Activated CD4-positive, alpha-beta memory T cell treated with anti-CD3 and anti-CD28 coated beads, Interleukin-2, amount 10 ng/mL, durations not matched to agents 7 days and 5 days (primary cell): ENCODE measurements at places on chromosomes 11 and 22. TPM values are rescaled to one million over a fixed set of nuclear protein-coding genes. Genes with fewer than 3 reads are reported as not detected.

DNA sequence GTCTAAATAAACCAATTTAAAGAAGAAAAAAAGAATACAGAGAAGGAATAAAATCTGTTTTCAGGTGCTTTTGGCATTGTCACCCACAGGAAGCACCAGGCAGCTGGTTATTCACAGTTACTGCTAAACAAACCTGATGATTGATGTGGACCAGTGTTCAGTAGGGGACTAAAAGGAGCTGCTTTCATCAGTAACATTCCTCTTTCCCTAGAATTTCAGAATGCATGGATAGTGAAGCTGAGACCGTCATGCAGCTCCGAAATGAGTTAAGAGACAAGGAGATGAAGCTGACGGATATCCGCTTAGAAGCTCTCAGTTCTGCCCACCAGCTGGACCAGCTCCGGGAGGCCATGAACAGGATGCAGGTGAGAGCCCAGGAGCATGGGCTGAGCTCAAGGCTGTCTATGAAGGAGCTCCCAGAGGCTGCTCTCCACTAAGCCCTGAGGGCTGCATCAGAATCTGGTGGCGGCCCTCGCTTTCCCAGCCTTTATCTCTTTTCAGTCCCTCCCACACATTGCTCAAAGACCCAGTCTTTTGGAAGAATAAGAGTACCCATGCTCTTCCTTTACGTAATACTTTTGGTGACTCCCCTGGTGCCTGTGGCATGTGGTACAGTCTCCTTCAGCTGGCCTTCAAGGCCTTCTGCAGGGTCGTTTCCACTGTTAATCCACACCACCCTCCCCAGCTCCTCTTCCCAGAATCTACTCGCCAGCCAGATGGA lies 69.5 kb downstream of the DBX1 start:
- H3K4me1 ChIP-seq: peaks cover 11% of the 10 kb centered on the region
- H3K27ac ChIP-seq: no peak overlapping the region
- H3K27me3 ChIP-seq: peaks cover 6% of the 10 kb centered on the region
- DNase-seq: no peak
- H3K4me3 ChIP-seq: no peak overlapping the region

DNA sequence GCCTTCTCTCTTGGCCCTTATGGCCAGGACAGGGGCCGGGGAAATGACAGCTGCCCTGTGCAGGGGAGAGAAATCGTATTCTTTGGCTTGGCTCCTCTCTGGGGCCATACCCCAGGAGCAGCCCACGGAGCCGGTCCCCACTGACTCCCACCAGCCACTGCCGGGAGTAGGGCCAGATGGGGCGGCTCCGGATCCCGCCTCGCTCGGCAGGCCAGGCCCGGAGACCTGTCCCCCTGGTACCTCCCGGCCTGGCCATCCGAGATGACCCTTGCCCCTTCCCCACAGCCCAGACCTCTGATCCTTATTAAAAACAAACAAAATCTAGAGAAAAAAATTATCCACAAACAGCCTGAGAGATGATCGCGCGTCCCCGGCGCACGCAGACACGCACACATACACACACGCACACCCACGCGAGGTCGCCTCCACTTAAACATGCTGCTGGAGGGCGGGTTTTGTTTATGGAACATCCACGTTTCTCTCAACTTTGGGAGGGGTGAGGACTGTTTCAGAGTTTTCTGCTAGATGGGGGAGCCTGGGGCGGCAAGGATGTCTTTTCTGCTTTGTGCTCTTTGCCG lies 59.1 kb downstream of the IGLL1 start:
- H3K4me3 ChIP-seq: peak overlapping the region; percentile 13
- H3K4me1 ChIP-seq: peaks cover 3% of the 10 kb centered on the region
- DNase-seq: no peak
- H3K27me3 ChIP-seq: peaks cover 21% of the 10 kb centered on the region
- no peak overlapping the region for H3K27ac ChIP-seq
- H3K36me3 ChIP-seq: no peaks in the 10 kb centered on the region

DNA sequence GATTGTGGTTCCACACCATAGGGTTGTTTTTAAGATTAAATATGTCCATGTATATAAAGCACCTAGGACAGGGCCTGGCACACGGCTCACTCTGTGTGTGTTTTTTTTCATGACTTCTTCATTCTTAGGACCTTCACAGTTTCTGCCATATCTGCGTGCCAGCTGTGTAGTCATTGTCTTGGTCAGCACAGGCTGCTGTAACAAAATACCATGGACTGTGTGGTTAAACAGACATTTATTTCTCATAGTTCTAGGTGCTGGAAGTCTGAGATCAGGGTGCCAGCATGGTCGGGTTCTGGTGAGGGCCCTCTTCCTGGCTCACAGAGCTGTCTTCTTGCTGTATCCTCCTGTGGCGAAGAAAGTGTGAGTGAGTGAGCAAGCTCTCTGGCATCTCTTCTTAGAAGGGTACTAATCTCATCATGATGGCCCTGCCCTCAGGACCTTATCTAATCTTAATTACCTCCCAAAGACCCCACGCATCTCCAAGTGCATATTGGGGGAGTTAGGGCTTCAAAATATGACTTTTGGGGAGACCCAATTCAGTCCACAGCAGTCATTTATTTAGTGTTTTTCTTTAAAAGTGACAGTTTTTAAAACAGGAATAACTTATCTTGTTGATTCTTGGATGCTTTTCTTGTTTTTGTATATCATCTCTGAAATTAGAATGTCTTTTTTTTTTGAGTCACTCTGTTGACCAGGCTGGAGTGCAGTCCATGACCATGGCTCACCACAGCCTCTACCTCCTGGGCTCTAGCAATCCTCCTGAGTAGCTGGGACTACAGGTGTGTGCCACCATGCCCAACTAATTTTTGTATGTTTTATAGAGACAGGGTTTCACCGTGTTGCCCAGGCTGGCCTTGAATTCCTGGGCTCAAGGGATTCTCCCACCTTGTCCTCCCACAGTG lies 70.9 kb downstream of the ZNRF3 start:
- H3K4me1 ChIP-seq: peaks cover 17% of the 10 kb centered on the region
- no peak for DNase-seq
- no peaks in the 10 kb centered on the region for H3K36me3 ChIP-seq

DNA sequence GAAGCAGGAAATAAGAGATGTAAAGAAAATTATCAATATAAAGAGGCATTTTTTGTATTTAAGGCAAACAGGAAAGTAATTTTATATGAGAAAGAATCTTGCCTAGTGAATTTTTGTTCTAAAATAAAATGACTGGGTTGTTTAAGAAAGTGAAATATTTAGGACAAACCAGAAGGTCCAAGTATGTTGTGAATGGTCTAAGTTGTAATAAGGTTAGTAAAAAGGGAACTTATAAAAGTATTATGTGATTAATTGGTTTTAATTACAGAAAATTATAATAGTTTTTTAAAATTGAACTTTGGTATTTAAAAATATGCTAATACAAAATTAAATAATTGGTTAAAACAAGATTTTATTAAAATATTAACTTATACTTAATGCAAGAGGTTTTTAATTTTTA lies 26.6 kb upstream of the EI24 start:
- H3K4me1 ChIP-seq: no peaks in the 10 kb centered on the region
- H3K27me3 ChIP-seq: peaks cover 3% of the 10 kb centered on the region
- DNase-seq: no peak
- peaks cover 5% of the 10 kb centered on the region for H3K36me3 ChIP-seq

GRCh38 chr11:133635244-133635739 lies 103.0 kb upstream of the OPCML start:
- H3K4me3 ChIP-seq: no peak overlapping the region
- no peaks in the 10 kb centered on the region for H3K27me3 ChIP-seq
- no peak for DNase-seq

DNA sequence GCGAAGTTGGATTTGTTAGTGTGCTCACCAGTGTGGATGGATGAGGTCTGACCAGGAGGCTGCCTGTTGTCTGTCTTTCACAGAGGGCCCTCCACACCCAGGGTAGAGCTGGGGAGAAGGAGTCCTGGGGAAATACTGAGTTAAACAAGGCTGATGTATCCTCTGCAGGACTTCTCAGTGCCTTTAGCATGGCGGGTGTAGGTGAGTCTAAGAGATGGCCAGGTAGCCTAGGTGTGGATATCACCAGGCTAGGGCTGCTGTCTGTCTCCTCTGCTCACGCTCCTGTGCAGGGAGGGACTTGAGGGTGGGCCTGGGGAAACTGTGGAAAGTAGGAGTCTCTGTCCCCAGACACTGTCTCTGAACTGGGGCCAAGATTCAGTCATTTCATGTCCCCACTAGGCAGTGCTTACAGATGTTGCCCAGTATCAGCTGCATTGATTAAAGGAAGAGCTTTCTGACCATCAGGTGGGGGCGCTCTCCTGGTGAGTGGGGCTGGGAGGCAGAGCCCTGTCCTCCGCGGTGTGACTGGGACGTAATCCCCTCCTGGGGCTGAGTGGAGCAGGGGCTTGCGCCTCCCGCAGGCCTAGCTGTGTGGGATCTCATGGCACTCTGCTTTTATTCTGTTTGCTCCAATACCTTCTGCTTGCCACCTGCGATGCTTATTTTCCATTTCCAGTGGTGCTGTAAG lies 35.5 kb upstream of the CCDC188 start:
- H3K27ac ChIP-seq: no peak overlapping the region
- H3K4me1 ChIP-seq: no peaks in the 10 kb centered on the region
- H3K27me3 ChIP-seq: no peaks in the 10 kb centered on the region
- H3K4me3 ChIP-seq: no peak overlapping the region
- no peaks in the 10 kb centered on the region for H3K36me3 ChIP-seq

DNA sequence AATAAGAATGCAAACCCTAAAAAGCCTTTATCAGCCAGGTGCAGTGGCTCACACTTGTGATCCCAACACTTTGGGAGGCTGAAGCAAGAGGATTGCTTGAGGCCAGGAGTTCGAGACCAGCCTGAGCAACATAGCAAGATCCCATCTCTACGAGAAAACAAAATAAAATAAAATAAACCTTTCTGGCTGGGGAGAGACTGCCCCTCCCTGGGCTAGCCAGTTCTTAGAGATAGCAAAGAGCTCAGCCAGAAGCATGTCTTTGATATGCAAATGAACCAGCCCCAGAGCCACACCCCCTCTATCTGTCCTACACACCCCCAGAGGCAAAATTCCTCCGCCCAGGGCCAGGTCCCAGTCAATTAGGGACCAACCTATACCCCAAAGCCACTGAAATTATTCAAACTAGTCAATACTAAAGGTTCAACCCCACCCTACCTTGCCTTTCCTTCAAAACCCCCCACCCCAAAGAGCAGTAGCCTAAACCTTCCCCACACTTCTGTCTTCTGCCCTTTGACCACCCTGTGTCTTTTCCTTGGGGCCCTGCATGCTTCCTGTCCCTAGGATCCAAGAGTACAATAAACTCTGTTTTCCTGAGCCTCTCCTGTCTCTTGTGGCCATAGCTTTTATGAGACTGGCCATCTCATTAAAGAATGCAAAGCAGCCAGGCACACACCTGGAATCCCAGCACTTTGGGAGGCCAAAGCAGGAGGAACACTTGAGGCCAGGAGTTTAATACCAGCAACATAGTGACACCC lies 37.3 kb upstream of the CXCR5 start:
- DNase-seq: no peak
- H3K36me3 ChIP-seq: no peaks in the 10 kb centered on the region
- H3K4me1 ChIP-seq: peaks cover 22% of the 10 kb centered on the region
- H3K4me3 ChIP-seq: no peak overlapping the region
- peaks cover 4% of the 10 kb centered on the region for H3K27me3 ChIP-seq

GRCh38 chr11:1781593-1781975 lies 17.9 kb upstream of the CTSD start:
- H3K27me3 ChIP-seq: peaks cover 6% of the 10 kb centered on the region
- no peak overlapping the region for H3K4me3 ChIP-seq
- DNase-seq: no peak
- H3K27ac ChIP-seq: no peak overlapping the region

DNA sequence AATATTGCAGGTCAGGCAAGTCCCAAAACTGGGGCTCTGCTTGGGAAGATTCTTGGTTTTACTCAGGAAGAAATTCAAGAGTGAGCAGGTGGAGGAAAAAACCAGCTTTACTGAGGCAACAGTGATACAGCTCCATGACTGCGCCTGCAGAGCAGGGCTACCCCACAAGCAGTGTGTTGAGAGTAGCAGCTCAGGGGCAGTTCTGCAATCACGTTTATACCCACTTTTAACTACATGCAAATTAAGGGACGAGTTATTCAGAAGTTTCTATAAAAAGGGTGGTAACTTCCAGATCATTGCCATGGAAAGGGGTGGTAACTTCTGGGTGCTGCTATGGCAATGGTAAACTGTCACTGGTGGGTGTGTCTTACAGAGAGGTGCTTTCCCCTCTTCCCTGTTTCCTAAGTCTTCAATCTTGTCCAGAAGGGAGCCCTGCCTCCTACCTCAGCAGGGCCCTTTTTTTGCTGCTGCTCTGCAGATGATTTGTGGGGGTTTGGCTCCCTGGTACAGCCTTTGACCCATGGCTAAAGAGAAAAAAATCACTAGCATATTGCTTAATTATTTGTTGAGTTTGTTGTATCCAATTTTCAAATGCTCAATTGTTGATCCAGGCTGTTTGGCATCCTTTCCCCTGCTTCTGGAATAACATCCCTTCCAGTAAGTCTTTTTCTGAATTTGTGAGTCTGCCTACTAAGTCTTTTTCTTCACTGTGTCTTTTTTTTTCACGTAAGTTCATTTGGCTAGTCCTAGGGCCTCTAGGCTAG lies 30.0 kb upstream of the ME3 start:
- H3K4me1 ChIP-seq: no peaks in the 10 kb centered on the region
- no peak overlapping the region for H3K27ac ChIP-seq
- DNase-seq: no peak
- H3K4me3 ChIP-seq: no peak overlapping the region

DNA sequence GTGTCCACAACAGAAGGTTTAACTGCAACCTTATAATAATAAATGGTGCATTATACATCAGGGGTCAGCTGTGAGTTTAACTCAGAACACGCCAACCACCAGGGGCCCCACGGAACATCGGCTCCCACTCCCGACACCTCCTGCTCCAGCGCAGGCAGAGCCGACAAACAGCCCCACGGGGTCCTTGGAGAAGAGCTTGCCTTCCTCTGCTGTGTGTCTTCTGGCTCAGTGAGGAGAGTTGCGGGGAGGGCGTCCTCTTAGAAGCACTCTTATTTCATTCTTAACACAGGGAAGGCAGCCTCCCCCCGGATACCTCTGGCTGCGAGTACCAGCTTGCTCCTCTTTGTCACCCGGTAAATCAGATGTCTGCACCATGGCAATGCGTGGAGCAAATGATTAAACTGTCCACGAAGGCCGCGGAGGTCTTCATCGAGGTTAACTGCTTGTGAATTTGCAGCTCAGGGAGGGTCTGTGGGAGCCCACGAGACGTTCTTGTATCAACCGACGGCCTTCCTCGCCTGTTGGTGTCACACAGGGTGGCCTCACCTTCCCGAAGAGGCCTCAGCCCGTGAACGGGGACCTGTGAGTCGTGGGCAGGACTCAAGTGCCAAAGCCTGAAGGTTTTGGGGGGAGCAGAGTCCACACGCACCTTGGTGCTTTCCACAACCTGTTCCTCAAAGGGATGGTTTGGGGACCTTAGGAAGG lies 464.0 kb downstream of the BRD1 start:
- H3K4me1 ChIP-seq: no peaks in the 10 kb centered on the region
- DNase-seq: peak; percentile 12

GRCh38 chr22:41330169-41330568 lies 28.8 kb downstream of the ZC3H7B start:
- DNase-seq: no peak
- no peak overlapping the region for H3K27ac ChIP-seq
- peaks cover 17% of the 10 kb centered on the region for H3K36me3 ChIP-seq

GRCh38 chr11:1642288-1643145 lies 12.9 kb downstream of the KRTAP5-5 start:
- H3K36me3 ChIP-seq: no peaks in the 10 kb centered on the region
- no peak for DNase-seq
- H3K4me1 ChIP-seq: no peaks in the 10 kb centered on the region
- H3K4me3 ChIP-seq: no peak overlapping the region
- peaks cover 5% of the 10 kb centered on the region for H3K27me3 ChIP-seq

The APOL4 gene
- 7.6 TPM for total RNA-seq

The MPPED2 gene
- total RNA-seq: not detected

The CCDC82 gene
- 31.5 TPM for total RNA-seq

The RHOG gene
- 201 TPM for total RNA-seq
